CD4-positive, alpha-beta T cell treated with Interferon alpha-2 for 1 hour (primary cell): ENCODE measurements at places on chromosomes 1 and 21.

GRCh38 chr1:116508085-116508983, 62.5 kb downstream of the CD58 start:
- no peak for DNase-seq

DNA sequence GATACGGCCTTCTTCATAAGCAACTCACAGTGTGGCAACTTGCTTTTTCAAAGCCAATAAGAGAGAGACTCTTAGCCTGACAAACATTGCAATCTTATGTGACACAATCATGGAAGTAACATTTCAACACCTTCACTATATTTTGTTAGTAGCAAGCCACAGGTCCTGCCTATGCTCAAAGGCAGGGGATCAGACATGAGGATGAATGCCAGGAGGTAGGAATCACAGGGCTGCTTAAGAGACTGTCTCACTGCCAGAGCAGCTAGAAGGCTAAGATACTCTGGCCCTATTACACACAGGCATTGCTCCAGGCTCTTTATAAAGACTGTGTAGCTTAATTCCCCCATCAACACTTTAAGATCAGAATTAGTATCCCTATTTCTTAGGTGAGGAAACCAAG, 236.2 kb upstream of the KAZN start:
- DNase-seq, result no peak

GRCh38 chr1:235642011-235642942, 7.3 kb downstream of the GNG4 start:
- DNase-seq, result peak; percentile 69

DNA sequence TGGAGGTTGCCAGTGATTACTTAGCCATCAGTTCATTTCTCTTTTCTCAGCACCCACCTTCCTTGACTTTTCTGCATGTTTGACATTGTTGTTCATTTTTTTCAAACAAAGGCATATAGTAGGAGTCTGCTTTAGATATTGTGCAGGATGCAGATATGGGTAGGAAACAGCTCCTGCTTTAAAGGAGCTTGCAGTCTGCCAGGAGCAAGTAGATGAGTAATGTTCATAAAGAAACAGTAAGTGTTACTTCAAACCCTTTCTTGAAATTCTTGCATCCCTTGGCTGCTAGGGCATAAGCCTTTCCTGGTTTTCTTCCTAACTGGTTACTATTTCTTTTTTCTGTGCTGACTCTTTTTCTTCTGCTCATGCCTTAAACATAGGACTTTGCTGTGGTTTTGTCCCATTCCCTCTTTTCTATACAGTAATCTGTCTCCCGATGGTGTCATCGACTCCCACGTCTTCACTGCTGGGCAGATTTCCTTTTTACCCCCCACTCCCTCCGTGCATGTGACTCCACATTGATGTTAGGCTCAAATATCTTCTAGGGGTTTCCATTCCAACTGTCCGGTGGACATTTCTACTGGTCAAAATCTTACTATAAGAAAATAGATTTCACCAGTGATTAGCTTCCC, 20.4 kb downstream of the PTGFRN start:
- DNase-seq, result no peak

DNA sequence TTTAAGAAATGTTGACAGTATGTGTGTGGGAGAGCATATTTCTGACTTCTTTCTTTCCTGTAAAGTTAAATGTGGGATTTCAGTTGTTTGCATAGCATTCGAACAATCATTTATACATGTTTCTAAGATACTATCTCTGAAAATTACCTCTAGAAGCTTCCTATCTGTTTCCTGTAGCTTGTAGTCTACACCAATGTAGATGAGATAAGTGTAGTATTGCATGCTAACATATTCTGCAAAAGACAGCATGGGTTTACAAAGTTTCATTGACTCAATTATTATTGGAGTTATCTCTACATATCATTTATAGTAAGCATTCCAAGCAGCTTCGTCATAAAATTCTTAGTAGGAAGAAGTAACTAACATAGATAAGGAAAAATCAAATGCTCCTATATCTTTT, 98.9 kb upstream of the DPYD start:
- no peak for DNase-seq

GRCh38 chr1:114076308-114076707, 77.4 kb downstream of the SYT6 start:
- no peak for DNase-seq

- no peak for DNase-seq
Measured at GRCh38 chr1:232367293-232367692, 262.6 kb downstream of the SIPA1L2 start.

GRCh38 chr1:201713086-201713810, 115.7 kb upstream of the IPO9 start:
- peak; percentile 69 for DNase-seq

DNA sequence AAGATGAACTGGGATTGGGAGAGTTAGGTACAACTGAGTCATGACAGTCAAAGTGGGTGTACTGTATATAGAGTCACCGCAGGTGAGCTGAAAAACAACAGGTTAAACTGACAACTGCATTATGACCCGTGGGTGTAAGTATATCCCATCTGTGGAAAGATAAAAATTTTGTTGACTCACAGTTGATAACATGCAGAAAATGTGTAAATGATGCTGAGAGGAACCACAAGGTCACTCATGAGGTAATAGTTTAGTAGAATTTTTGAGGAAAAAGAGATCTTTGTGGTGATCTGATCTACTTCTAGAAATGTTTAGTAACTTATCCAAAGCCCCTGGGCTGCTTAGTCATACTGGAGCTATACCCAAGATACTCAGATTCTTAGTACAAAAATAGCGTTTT, 838 bp downstream of the OR2C3 start:
- no peak for DNase-seq

GRCh38 chr1:226738995-226739695, at the start of gene ITPKB:
Gene ITPKB, minus strand, starts transcription at chr1:226739282. Its CDS starts 1,824 bp downstream, at chr1:226737458.
- DNase-seq, result peak; percentile 85

DNA sequence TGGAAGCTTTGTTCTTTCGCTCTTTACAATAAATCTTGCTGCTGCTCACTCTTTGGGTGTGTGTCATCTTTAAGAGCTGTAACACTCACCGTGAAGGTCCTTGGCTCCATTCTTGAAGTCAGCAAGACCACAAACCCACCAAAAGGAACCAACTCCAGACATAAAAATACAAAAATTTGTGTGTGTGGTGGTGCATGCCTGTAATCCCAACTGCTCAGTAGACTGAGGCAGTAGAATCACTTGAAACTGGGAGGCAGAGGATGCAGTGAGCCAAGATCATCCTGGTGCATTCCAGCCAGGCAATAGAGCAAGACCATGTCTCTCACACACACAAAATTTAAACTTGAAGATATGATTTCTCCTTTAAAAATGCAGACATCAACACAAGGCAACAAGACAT, 1431.7 kb upstream of the B3GALT2 start:
- DNase-seq, result no peak
